H1 (cell line): ENCODE measurements at places on chromosomes 1 and 21. TPM values are rescaled to one million over a fixed set of nuclear protein-coding genes. Genes with fewer than 3 reads are reported as not detected.

Gene EXOSC10
- 44.1 and 57.9 TPM in 2 replicates for polyA plus RNA-seq

Gene TCHHL1
- not detected in 2 replicates for polyA plus RNA-seq

Gene NIPAL3
- 8.8 and 9.1 TPM in 2 replicates for polyA plus RNA-seq

Gene PRKACB
- 3.9 and 7.8 TPM in 2 replicates for polyA plus RNA-seq

Gene C8B
- not detected in 2 replicates for polyA plus RNA-seq

Gene OR2L3
- polyA plus RNA-seq: not detected in 2 replicates

Gene NTNG1
- 0.83 and 1.2 TPM in 2 replicates for polyA plus RNA-seq

Gene C1QC
- not detected in 2 replicates for polyA plus RNA-seq

Gene CFAP74
- polyA plus RNA-seq: 0.09 and 0.22 TPM in 2 replicates
